ENCODE measurements at places on chromosomes 4 and X.

DNA sequence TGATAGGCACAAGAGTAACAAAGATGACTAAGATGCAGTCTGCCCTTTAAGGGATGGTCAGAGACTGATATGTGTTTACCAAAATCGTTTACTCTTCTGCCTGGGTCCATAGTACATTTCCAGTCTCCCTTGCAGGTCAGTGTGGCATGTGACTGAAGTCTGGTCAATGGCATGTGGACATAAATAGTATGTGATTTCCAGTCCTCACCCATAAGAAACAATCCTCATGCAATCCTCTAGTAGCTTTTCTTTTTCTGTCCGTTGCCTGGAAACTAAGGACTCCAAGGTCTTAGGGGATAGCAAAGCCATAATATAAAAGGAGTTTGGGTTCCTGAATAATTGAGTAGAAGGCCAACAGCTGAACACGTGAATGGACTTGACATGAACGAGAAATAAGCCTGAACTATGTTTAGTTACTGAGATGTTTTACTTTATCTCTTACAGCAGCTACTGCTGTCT is 1.1 kb downstream of the SLC9B2 start:
- DNase-seq: no peak

- DNase-seq: no peak
These were observed 583.1 kb downstream of the INPP4B start for GRCh38 chr4:142262956-142263355.

DNA sequence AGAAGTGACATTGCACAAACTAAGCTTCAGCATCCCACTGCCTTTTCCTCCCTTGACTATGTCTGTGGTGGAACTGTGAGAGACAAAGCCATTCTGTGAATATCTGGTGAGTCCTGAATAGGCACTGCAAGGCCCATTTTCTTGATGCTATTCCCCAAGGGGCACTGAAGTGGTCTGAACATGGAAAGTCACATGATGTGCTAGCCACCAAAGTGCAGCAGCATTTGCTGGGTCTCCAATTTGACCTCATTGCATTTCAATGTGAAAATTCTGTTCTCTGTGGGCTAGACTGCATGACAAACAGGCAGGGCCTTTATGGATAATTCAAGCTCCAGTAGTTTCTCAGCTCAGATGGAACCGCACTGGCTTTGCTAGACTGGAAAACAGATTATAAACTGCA is 627.4 kb upstream of the BOD1L1 start:
- DNase-seq: no peak

- DNase-seq: no peak
These were observed 292.4 kb upstream of the FAT1 start for GRCh38 chr4:187016101-187016500.

GRCh38 chr4:168832763-168833575 is 177.1 kb downstream of the CBR4 start:
- DNase-seq: peak; percentile 19

DNA sequence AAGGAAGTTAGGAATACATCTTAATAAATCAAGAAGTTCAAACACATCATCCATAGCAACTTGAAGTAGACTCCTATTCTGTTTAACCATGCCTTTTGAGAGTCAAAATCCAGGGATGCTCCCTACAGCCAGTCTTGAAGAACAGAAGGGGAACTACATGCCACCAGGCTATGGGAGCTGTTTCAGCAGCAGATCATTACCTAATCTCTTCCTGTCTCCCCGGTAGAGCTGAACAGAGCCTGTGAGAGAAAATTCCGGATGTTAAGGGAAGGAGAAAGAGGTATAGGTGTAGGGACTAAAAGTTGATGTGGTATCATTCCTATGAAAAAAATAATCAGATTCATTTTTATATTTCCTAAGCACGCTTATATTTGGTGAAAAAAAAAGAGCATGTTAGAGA is 352.2 kb downstream of the SPRY1 start:
- no peak for DNase-seq

DNA sequence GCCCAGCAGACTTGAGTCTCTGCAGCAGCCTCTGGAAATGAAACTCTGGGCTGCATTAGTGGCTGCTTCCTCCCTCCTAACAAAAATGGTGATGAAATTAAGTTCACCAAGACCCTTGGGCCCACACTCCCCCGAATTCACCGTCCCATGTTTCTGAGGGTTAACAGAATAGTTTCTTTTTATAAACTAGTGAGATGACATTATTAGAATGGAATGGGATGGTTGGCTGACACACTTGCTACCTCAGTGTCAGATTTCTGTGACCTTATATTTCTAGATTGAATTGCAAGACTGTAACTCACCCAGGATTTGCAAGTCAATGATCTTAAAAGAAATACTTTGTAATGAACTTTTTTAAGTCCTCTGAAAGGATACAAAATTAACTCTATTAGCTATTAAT is 127.1 kb downstream of the SHROOM3 start:
- no peak for DNase-seq

Data from NCI-H446 (cell line).